Posterior cingulate gyrus (tissue), 11 donors: ENCODE measurements at places on chromosomes 1 and 21.

DNA sequence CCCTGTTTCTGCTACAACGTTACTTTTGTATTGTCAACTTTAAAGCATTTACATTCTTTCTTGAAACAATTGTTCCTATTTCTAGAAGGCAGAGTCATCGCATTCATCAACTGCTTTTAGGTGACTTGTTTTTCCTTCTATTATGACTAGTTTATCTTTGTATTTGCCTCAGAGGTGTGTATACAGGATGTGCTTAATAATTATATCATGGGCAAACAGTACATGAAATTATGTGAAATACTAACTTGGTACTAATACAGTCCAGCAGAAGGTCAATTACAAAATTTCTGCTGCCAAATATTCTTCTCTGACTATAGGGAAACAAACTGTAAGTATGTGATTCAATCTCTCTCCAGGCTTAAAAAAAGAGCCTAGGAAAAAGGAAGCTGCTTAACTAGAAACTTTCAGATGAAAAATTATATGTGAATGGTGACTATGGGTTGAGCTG lies 101.6 kb downstream of the C4BPA start:
- DNase-seq, result no peak

- DNase-seq, result no peak
These were observed 645.2 kb downstream of the LMO4 start for GRCh38 chr1:87973896-87974295.

DNA sequence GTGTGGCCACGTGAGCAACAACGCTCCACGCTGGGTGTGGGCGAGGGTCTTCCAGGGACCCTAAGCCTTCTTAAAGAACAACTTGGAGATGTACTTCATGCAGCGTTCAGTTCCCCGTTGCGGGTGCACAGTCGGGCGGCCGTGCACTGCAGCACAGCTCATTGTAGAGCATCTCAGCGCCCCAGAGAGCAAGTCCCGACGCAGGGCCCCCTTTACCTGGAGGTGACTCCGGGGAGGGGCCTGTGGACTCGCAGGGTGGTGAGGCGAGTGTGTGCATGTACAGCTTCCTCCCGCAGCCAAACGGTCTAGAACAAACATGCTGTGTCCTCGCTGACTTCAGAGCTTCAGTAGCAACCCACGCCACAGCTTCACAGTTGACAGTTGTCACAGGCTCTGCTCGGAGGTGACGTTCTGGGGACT lies 19.5 kb downstream of the RRP1 start:
- DNase-seq, result peak; percentile 73

- DNase-seq, result peak; percentile 65
These were observed 57.8 kb downstream of the SIK1 start for GRCh38 chr21:43369124-43369523.

DNA sequence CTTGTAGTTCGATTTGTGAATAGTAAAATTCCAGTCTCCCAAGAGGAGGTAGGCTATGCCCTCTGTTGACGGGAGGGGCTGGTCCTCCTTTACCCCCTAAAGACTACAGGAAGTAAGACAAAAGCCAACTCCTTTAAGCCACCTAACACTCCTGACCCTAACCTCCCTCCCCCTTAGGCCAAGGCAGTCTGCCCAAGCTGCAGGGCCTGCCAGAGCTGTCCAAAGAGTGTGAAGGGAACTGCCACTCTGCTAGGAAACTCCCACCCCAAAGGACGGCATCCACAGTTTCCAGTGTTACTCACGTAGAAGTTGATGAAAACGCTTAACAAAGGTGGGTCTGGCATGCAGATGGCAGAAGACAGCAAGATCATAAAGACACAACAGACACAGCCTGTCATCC lies 803.2 kb downstream of the PLA2G4A start:
- no peak for DNase-seq

- peak; percentile 15 for DNase-seq
These were observed 19.9 kb upstream of the EVI5 start for GRCh38 chr1:92804721-92805201.

DNA sequence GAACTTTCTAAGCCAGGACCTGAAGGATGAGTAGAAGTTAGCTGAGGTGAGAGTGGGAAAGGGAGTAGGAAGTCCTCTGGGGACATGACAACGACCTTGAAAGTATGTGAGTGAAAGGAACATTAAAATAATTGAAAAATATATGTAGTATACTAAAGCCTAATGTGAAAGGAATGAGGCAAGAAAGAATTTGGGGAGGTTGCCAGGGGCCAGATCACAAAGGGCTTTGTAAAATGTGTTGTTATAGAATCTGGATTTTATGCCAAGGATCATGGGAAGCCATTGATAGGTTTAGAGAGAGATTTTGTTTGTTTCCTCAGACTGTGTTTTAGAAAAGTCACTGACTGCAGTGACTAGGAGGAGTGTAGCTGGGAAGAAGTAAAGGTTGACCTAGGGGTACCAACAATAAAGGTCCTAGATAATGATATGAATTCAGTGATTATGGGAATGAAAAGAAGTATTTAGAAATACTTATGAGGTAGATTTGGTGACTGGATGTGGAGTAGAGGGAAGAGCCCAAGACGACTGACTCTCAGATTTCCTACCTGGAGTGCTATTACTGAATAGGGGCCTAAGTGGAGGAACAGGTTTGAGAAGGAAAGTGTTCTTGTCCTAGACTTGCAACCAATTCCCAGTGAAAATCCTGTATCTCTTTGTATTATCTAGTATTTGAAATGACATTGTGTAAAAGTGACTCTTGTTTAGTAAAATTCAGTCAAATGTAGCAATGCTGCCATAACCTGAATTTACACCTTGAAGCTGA lies 179.8 kb downstream of the PHTF1 start:
- DNase-seq, result no peak

- no peak for DNase-seq
These were observed 17.2 kb downstream of the CSRP1 start for GRCh38 chr1:201489643-201490261.

- peak; percentile 92 for DNase-seq
These were observed at the start of gene BTG2 for GRCh38 chr1:203304919-203305808. Gene BTG2, plus strand, starts transcription at chr1:203305519. Its CDS starts 88 bp downstream, at chr1:203305607.

DNA sequence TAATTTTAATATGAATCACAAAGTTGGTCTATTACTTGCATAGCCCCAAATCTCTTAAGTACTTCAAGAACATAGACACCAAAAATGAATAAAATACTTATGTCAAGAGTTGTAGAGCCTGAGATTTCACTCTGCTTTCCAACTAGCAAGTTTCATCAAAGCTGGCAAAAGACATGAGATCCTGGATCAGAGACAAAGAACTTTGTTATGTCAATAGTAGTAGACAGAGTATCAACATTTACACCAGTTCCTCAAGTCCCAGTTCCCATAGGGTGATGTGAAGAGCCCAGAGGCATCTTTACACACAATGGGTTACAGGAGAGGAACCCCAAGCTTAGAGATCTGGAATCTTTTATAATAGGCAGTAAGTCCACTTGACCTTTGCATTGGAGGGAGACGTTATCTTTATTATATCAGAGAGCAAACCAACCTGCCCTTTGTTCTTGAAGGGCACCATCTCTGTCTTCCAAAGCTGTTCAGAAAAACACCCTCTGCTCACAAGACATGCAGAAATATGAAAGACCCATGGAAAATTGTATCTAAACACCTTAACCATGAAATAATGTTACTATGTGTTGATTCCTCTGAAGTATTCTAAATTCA lies 174.4 kb upstream of the GALNT2 start:
- DNase-seq, result no peak

DNA sequence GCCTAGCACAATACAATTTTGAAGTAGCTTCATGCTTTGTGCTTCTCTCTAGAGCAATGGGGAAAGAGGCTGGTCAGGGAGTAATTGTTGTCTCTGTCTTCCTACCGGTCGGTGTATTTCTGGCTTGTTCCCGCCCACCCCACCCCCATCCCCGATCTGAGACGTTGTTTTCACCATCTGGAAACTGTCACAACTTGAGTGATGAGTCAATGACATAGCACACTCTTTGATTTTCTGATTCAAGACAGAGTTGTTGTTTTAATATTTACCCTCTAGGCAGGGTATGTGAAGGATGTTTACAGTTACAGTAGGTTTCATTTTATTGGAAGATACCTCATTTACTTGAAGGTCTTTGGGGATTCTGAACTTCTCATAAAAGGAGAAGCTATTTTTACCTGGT lies 7.0 kb downstream of the IL12RB2 start:
- no peak for DNase-seq

- DNase-seq, result no peak
These were observed 128.2 kb downstream of the NFIA start for GRCh38 chr1:61210435-61211154.

GRCh38 chr1:19476450-19477190 lies 8.7 kb downstream of the CAPZB start:
- no peak for DNase-seq

GRCh38 chr1:37474697-37475379 lies 458 bp downstream of the ZC3H12A start:
- DNase-seq, result no peak

DNA sequence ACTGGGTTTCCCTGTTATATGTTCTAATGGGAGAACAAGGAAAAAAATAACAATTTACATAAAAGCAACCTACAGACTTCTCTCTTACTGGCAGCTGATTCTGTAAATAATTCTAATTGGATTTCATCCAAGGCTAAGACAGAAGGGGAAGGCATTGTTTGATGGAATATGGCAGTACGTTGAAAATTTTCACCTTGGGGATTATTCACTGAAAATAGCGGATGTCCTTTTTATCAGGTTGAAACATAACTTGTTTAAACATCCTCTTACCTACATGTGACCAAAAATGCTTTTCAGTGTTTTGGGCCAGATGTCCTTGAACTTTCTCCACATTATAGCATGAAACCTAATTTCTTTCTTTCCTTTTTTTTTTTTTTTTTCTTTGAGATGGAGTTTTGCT lies 24.9 kb downstream of the TSNAX start:
- no peak for DNase-seq

DNA sequence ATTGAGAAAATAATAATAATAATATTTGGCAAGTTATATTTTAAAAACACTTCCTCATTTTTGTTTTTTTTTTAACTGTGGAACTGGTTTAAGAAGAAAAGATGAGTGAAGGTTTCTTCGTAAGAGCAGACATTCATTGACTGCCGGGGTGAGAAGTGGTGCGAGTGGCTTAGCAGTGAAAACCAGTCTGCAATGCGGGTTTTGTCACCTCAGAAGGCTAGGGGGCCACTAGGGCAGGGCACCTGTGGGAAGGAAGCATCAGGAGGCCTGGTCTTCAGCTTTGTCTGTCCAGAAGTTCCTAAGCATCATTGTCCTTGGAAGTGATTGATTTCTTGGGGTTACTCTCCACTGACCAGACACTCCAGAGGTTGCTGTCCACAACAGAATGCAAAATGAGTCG lies 339.2 kb downstream of the ZNF326 start:
- DNase-seq, result no peak

- DNase-seq, result no peak
These were observed 90.7 kb downstream of the GPR88 start for GRCh38 chr1:100628631-100629081.

- no peak for DNase-seq
These were observed 54.1 kb downstream of the RUNX1 start for GRCh38 chr21:34994766-34995631.

- no peak for DNase-seq
These were observed 215.3 kb upstream of the C1orf174 start for GRCh38 chr1:4115191-4115900.

DNA sequence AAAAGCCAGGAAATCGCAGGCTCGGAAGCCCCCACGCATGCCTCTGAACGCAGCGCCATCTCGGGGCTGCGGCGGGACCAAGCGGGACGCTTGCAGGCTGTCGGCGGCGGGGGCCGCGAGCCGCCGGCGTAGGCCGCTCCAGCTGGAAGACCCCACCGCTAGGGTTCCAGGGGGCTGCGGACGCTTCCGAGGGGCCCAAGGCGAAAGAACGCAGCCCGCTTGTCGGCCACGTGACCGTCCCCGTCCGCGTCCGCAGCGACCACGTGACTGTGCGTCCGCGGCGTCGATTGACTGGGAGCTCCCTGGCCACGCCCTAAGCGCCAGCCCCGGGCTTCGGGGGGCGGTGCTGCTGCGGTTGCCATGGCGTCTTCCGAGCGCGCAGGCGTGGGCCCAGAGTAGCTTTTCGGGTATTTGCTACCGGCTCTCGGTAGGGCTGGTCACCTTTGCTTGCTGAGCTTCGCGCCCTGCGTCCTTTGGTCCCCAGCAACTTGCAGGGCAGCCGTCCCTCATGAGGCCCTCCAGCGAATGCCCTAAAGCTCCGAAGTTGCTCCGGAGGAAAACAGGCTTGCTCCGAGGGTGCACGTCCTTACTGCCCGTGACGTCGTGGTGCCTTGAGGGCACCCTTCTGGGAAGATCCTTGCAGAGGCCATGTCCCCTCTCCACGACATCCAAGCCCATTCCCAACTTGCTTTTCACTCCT lies 197.2 kb downstream of the DYRK1A start:
- peak; percentile 99 for DNase-seq

GRCh38 chr1:167544447-167545093 lies 9.0 kb downstream of the CREG1 start:
- DNase-seq, result no peak

DNA sequence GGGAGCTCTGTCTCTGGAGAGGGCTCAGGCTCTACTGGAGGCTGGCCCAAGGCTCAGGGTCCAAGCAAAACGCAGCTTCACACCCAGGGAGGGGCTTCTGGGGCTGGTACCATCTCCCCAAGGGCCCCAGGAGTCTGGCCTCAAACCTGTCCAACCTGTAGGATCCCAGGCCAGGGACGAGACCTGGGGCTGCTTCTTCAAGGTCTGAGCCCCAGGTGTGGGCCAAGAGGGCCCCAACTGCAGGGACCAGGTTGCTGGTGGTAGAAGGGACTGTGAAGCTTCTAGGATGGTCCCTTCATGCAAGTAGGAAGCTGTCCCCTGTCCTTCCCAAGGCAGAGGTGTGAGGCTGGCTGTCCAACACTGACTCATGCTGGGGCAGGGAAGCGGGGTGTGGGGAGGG lies 7.8 kb upstream of the MMEL1 start:
- DNase-seq, result no peak
